ENCODE measurements at places on chromosomes 5 and 9.

GRCh38 chr5:10452768-10453331, 11.2 kb downstream of the ROPN1L start:
- DNase-seq = peak; percentile 69

- no peak for DNase-seq
These were observed 18.6 kb downstream of the ANKHD1 start for GRCh38 chr5:140420226-140420570.

DNA sequence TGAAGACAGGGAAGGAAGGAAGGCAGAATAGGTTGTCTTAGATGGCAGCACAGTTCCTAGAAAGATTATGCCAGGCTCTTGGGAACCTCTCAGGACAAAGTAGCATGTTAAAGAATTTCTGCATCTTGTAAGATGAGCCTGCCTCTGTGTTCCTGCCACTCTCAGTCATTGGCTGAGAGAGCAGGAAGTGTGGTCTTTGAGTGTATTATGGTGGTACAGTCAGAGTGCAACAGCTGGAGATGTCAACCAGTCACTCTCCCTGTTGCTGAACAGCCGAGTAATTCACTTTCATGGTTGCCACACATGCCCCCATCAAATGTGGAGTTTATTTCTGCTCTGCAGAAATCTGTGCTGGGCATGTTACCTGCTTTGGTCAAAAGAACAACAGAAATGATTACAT, 659.6 kb upstream of the RIOK2 start:
- DNase-seq = no peak

DNA sequence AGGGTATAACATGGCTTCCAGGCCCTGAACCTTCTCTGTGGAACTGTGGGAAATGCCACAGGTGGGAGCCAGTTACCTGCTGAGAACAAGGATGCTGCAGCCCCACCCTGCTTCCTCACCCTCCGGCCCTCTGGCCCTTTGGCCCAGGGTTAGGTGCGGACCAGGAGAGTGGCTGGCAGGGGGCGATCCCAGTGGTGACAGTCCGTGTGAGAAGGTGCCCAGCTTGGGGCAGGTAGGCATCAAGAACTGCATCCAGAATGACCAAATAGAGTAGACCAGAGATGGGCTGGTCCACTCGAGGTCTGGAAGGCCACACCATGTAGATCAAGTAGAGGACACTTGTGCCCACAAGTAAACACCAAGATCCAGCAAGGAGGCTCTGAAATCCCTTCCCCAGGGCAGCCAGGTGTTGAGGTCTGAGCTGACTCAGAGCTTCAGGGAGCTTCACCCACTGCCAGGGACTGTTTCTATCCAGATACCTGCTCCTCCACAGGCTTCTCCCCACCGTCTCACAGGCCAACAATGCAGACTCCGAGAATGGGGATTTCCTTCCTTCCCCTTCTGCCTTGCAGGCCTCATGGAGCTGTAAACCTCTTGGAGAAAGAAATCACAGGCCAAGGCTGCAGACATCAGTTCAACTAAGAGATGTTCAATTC, 61.4 kb upstream of the ZSWIM6 start:
- DNase-seq = no peak

- no peak for DNase-seq
These were observed 286.3 kb downstream of the ADGRV1 start for GRCh38 chr5:90844931-90845330.

DNA sequence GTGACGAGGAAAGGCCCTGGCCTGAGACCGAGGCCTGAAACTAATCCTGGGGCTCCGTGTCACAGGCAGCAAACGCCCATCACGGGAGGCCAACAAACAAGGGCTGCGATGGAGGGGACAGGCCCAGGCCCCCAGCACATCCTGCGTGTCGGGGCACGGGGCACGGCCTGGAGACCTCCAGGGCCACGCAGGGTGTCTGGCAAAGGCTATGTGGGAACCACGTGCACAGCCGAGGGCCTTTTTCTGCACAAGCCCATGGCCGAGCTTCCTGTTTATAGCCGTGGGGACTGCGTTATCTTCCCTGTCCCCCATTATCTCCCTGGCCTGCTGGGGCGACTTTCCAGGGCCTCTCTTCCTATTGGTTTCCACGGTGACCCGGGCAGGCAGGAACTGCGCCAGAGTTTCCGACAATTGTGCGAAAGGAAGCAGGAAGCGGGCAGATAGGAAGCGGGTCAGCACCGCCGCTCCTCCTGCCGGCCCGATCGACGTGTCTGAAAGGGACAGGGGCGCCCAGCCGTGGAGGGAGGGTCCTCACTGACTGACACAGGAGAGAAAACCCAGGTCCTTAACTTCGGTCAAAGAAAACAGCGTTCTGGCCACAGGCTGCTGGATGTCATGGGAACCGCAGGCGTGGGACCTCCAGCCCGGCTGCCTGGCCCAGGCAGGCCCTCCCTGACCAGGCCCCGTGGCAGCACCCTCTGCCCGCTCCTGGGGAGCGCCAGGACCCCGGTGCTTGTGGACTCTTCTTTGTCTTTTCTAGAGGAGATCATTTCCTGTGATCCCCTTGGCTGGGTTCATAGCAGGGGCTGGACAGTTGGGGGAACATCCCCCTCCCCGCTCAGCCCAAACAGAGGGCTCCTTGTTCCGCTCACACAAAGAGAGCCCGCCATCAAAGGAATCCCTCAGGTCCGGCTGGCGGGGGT, 29.1 kb upstream of the SEC16A start:
- peak; percentile 83 for DNase-seq

- no peak for DNase-seq
These were observed 43.9 kb downstream of the F2RL2 start for GRCh38 chr5:76579166-76579937.

DNA sequence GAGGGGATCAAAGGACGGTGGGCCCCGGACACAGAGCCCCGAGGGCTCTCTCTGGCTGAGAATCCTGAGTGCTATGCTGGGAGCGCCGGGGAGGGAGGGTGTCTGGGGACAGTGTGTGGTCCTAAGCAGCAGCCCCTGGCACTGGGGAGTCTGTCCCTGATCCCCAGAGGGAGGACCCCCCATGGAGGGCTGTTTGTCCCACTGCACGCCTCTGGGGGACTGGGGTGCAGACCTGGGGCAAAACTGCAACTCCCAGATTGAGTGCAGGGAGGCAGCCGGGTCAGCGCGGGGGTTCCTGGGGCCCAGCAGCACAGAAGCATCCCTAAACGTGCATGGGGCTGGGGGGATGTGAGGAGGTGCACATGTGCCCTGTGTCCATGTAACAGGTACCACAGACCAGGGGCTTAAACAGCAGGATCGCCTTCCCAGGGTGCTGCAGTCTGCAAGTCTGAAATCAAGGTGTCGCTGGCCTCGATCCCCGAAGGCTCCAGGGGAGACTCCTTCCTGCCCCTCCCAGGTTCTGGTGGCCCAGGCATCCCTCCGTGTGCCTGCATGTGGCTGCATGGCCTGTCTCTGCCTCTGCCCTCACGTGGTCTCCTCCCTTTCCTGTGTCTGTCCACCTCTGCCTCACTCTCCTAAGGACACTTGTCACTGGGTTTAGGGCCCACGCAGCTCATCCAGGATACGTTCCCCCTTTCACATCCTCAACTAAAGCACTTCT, 35.9 kb upstream of the IRX4 start:
- no peak for DNase-seq

GRCh38 chr9:137960496-137960895, 82.9 kb downstream of the CACNA1B start:
- no peak for DNase-seq

DNA sequence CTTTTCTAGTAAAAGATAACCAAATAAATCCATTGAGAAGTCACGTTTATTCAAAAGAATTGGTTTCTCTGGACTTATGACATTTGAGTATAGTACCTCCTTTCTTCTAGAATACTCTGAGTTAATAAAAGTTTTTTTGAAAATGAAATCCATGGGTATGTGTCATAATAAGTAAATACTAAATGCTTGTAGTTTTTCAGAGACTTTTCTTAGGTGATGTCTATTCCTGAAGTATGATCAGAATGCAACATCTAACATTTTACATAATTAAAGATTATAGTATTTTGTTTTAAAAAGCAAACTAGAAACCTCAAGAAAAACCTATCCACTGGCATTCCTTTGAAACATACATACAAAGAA, 63.2 kb downstream of the NFIB start:
- no peak for DNase-seq

DNA sequence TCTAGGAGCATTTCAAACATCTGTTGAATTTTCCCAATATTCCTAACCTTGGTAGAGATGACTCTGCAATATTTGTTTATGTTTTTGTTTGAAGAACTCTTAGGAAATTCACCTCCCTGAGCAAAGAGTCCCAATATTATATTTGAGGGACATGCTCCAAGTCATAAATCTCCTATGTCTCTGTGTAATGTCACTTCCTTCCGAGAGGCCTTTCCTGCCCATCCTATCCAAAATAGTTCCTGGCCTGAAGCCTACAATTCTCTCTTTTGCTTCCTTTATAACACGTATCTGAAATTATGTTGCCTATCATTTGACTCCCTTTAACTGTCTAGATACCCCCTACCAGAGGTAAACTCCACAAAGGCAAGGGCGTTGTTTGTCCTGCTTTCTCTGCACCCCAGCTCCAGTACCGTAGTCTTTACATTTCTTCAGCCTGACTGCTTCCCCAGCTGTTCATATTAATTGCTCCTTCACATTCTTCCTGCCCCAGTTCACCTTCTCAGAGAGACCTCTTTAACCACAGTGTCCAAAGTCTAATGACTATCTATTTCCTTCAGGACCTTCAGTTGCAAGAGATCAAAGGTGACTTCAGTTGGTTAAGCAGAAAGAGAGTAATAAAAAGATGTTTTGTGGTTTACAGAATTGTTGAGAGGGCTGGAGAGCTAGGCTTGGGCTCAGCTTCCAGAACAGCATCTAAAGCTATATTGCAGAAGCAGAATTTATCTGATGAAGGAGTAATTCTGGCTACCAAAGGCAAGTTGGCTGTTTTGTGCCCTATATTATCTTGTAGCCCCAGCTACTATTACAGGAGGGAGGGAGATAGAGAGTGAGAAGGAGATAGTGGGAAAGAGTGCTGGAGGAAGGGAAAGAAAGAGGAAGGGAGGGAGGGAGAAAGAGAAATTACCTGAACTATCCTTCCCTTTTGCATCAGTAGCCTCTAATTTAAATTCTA, 109.3 kb upstream of the TMEM161B start:
- DNase-seq = peak; percentile 54

GRCh38 chr5:135149229-135149955, 115.4 kb upstream of the PITX1 start:
- no peak for DNase-seq
